ENCODE measurements at places on chromosomes 3 and 15.

DNA sequence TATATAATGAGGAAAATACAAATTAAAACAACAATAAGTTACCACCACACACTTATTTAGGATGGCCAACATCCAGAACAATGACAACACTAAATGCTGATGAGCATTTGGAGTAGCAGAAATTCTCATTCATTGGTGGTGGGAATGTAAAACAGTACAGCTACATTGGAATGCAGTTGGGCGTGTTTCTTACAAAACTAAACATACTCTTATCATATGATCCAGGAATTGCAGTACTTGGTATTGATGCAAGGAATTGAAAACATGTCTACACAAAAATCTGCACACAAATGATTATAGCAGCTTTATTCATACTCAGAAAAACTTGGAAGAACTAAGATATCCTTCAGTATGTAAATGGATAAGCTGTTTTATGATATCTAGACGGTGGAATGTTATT, 594.2 kb downstream of the ZBBX start:
- no peak for DNase-seq

DNA sequence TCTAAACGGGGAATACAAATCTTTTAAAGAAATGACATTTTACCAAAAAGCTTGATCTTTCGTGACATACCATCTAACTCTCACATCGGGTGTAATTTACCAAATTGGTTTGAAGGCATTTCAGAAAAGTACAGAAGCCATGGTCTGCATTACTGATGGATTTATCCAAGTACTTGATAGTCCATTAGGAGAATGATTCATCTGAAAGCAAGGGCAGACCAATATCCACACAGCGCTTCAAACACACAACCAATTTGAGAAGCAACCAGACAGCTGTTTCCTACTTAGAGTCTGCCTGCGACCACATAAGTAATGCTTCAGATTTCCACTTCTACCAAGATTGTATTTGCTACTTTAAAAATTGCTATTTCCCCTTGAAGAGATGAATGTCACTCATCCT, 697.6 kb upstream of the ALCAM start:
- no peak for DNase-seq

DNA sequence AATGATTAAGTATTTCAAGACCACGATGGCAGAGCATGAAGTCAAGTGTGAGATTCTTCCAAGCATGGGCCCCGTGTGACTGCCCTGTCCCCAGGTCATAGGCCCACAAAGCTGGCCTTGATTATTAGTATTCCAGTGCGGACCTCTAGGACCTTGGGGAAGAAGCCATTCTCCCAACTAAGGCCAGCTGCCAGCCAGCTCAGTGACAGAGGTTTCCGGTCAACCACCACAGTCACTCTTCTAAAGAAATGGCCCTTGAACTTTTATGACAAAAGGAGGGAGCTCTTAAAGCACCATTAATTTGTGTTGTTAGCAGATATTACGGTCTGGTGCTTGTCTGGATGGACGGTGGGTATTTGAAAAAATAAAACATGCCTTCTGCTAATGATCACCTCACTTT, 28.0 kb downstream of the FAM3D start:
- DNase-seq: no peak

DNA sequence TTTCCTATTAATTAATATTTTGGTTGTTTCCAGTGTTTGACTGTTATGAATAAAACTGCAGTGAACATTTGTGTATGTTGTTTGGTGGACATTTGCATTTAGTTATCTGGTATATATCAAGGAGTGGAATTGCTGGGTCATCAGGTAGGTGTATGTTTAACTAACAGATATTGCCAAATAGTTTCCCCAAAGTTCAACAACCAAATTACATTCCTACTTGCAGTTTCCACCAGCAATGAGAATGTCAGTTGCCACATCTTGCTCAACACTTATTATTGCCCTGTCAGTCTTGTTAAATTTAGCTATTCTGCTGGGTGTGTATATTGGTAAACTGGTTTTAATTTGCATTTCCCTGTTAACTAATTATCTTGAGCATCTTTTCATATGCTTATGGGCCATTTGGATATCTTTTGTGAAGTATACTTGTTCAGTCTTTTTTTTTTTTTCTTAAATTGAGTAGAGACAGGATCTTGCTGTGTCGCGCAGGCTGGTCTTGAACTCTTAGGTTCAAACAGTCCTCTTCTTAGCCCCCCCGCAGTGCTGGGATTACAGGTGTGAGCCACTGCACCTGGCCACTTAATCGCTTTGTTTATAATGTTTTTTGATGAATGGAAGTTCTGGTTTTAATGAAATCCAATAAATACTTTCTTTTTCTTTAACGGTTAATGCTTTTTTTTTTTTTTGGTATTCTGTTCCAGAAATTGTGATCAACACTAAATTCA, 7.9 kb downstream of the FEM1B start:
- DNase-seq: no peak

GRCh38 chr3:17515445-17516234, 226.8 kb downstream of the TBC1D5 start:
- DNase-seq: no peak

- no peak for DNase-seq
These were observed 627.2 kb downstream of the CADM2 start for GRCh38 chr3:85586018-85586417.

- no peak for DNase-seq
These were observed 789.8 kb downstream of the NAALADL2 start for GRCh38 chr3:175648899-175649298.

GRCh38 chr3:71503525-71504249, 79.8 kb downstream of the FOXP1 start:
- DNase-seq: no peak

DNA sequence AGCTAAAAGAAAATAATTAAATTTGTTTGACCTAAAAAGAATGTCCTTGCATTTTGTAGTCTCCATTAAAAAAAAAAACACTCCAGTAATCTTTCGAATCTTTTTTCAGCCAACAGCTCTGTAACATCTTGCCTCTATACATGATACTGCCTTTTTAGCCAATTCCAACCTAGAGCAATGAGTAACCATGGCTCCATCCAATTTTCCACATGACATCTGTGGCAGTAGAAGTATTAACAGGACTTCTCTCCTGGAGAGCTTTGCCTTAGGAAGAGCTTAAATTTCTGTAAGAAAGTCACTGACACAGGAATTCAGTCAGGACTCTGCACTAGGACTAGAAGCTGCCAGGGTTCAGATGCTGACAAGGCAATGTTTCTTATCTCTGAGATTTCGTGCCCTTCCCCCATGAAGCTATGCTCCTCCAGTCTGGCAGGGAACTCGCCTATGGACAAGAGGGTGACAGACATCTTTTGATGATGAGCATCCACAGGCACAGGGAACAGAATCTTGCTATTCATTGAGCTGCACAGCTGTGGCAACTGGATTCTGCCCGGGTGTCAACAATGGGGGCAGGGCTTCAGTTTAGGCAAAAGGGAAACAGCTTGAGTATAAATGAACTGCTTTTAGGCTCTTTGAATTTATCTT, 81.8 kb downstream of the ALCAM start:
- DNase-seq: no peak

DNA sequence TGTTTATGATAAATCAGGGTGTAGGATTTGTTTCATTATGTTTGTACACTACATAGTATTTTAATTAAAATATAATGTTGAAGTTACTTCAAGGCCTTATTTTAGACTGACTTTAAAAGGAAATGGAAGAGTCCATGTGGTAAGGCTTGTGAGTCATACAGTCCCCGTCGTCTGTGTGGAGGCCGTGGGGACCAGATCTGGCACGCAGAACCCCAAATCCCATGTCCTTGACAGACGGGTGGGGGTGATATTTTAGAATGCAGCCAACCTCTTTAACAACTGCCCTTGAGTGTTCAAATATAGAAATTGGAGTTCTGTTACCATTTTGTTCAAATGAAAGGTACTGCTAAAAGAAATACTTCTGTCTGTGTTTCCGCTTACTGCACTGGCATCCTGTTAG, 35.8 kb downstream of the ABHD17C start:
- no peak for DNase-seq

GRCh38 chr15:59168536-59168935, 38.1 kb upstream of the LDHAL6B start:
- no peak for DNase-seq

GRCh38 chr15:81315452-81316175, 8.3 kb downstream of the STARD5 start:
- no peak for DNase-seq

- peak; percentile 26 for DNase-seq
These were observed 31.4 kb downstream of the AP4E1 start for GRCh38 chr15:50939911-50940310.

- DNase-seq: no peak
These were observed 241.4 kb upstream of the SOX2 start for GRCh38 chr3:181470349-181470748.

GRCh38 chr15:27509014-27509413, 538.0 kb downstream of the GABRG3 start:
- DNase-seq: no peak

Measured in LoVo (cell line).